ENCODE measurements at places on chromosomes 2 and 18.

GRCh38 chr2:37084797-37085196, 479 bp downstream of the GPATCH11 start:
- DNase-seq = no peak

GRCh38 chr2:25845843-25846505, 32.3 kb downstream of the ASXL2 start:
- DNase-seq = no peak

GRCh38 chr2:182377467-182377866, 49.4 kb downstream of the PDE1A start:
- no peak for DNase-seq

DNA sequence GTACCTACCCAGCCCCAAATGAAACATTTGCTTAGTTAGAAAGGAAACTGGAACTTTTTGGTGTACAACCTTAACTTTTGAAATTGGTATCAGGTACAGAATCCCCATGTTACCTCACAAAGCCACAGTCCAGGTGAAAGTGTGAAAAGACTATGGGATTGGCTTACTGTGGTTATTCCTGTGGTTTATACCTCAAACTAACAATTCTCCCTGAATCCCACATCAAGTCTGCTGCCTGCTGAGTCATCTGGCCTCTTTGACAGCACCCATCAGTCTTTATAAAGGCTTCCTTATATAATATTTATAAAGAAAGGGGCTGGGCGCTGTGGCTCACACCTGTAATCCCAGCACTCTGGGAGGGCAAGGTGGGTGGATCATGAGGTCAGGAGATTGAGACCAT, 164.6 kb downstream of the TMEM247 start:
- DNase-seq = no peak

DNA sequence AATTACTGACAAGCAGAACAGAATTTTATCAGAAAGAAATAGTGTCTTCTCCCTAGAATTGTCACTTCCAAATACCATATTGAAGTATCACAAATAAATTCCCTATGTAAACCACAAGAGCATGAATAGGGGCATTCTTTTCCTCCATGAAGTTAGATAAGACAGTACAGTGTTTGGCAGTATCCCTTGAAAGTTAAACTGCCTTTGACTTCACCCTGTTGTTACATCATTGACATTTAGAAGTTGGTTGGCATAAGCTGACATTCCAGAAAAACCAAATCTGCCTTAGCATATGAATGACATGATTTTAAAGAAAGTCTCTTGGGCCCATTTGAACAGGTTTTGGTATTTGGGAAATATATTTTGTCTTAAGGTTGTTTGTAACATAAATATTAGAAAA, 50.2 kb upstream of the OSR1 start:
- no peak for DNase-seq

DNA sequence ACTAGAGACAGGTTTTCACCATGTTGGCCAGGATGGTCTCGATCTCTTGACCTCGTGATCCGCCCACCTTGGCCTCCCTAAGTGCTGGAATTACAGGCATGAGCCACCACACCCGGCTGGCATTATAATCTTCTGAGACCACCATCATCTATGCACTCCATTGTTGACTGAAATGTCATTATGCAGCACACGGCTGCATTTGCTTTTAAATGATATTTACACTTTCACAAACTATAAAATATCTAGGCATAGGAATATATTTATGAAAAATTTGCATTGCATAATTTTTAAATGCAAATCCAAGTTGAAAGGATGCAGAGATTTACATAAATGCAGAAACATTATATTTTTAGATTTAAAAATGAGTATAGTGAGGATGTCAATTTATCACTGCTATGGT, 30.0 kb upstream of the ANKRD44 start:
- DNase-seq = no peak

DNA sequence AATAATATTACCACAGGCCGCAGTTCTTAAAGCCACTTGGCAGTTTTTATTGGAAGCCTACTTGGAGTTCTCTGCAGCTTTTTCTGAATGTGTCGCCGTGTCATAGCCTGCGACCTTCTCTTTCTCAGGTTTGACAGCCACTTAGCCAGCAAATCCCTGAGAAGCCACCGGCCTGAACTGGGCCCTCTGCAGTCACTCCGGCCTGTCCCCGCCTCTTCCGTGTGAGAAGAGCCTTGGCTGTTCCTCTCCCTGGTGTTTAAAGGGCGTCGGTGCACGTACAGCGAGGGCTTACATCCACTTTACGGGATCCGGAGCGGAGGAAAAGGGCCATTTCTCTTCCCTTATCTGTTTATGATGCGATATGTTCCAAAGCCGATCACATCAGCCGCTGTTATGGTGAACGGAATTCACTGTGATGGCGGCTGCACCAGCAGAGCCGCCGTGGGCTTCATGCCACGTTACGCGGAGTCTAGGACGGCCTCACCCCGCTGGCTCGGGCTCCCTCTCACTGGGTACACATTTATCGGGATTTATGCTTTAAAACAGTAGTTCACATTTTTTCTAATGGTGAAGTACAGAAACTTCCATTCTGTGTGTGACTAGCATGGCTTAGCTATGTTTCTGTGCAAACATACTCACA, 66.8 kb downstream of the GBX2 start:
- DNase-seq = no peak

GRCh38 chr2:14182227-14182946, 450.1 kb upstream of the LRATD1 start:
- no peak for DNase-seq

DNA sequence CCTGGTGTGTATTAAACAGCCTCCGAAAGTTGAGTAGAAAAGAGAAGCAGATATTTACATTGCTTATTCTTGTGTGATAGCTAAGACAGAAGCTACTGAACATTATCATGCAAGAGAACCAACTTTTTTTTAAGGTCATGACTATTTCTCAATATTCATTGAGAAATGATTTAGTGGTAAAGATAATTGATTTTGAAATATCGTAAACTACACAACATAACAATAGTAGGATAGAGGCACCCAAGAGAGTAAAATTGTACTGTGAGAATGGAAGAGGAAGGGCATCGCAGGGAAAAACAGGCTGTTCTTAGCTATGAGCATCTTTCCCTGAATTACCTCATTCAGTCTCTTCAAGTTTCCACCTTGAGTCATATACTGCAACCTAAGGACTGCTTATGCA, 25.2 kb downstream of the HRH4 start:
- DNase-seq = no peak

- no peak for DNase-seq
Measured at GRCh38 chr18:48191494-48191893, 217.7 kb downstream of the ZBTB7C start.

DNA sequence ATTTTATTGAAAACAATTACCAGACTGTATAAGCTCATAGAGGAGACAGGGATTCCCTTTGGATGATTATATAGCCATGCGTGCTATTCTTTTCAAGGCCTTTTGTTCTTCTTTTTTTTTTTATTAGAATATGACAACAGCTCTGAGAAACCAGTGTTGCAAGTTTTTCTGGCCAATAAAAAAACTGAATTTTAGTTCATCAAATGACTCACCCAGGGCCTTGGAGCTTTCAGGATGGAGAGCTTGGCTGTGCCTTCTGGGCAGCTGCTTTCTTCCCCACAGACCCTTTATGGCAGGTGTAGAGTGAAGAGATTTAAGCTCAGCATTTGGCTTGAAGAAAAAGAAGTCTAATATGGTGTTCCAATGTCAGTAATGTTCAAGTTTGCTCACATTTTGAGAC, 497.9 kb upstream of the FANCL start:
- no peak for DNase-seq

DNA sequence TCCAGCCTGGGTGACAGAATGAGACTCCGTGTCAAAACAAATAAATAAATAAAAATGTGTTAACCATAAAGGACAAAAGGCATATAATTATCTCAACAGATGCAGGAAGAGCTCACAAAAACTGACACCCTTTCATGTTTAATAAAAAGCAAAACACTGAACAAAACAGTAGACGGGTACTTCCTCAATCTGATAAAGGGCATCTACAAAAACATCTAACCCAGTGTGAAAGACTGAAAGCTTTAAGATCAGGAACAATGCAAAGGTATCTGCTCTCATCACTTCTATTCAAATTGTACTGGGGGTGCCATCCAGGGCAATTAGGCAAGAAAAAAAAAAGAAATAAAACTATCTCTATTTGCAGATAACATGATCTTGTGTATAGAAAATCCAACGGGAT, 11.7 kb upstream of the NCL start:
- DNase-seq = no peak

- no peak for DNase-seq
Measured at GRCh38 chr2:220969348-220969747, 602.8 kb downstream of the EPHA4 start.

- no peak for DNase-seq
Measured at GRCh38 chr2:15948704-15948957, 8.3 kb downstream of the MYCN start.

DNA sequence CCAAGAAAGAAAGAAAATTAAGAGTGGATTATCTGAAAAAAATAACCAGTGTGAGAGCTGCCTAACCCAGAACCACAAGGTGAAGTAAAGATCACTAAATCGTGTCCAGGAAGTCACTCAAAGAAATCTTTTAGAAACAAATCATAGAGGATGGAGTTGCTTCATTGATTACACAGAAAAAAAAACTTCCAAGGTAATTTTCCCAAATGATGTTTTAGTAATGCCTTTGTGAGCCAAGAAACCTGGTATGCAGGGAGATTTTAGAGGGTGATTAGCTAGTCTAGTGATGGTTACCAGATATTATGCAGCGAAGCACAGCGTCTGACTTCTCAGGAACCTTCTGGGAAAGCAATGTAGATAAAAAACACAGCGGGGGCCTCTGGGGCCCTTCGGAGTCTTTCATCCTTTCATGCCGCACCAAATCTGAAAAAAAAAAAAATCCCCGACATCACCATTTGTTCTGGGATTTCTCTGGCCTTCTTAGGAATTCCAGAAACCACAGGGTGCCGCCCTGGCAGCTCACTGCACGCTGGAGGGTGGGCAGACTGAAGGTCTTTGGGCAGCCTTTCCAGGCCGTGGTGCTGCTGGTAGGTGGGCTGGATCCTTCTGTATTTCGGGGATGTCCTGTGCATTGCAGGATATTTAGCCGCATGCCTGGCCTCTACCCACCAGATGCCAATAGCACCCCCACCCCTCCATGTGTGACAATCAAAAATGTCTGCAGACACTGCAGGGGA, 17.3 kb downstream of the ALPK2 start:
- DNase-seq = no peak
